Cerebellar nuclear complex (tissue), 1 donor: ENCODE measurements at places on chromosomes 1 and 21.

- DNase-seq, result no peak
Observed at GRCh38 chr1:29786791-29787732, 550.7 kb downstream of the PTPRU start.

GRCh38 chr21:38822778-38823238, 17.1 kb downstream of the ETS2 start:
- DNase-seq, result no peak

- DNase-seq, result no peak
Observed at GRCh38 chr1:210653771-210654170, 325.1 kb downstream of the HHAT start.

DNA sequence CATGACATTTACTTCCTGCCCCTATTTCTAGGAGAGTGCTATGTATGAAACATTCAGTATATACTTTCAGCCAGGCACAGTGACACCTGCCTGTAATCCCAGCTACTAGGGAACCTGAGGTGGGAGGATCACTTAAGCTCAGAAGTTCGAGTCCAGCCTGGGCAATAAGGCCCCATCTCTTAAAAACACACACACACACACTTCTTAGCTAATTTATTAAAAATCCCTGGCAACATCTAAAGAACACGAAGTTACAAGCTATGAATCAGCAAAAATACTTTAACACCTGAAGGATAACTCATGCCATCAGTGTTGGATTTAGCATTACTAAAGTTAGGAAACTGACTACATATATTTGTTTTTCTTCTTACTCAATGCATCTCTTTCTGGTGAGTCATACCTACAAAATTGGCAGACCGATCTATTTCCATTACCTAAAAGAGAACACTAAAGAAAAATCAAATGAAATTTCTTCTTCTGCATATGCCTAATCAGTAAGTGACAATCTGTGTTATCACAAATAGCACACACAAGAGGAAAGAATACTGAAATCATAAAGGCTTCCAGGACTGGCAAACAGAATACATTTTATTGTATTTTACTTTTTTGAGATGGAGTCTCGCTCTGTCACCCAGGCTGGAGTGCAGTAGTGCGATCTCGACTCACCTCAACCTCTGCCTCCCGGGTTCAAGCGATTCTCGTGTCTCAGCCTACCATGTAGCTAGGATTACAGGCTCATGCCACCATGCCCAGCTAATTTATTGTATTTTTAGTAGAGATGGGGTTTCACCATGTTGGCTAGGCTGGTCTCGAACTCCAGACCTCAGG, 41.4 kb downstream of the RNF115 start:
- no peak for DNase-seq

DNA sequence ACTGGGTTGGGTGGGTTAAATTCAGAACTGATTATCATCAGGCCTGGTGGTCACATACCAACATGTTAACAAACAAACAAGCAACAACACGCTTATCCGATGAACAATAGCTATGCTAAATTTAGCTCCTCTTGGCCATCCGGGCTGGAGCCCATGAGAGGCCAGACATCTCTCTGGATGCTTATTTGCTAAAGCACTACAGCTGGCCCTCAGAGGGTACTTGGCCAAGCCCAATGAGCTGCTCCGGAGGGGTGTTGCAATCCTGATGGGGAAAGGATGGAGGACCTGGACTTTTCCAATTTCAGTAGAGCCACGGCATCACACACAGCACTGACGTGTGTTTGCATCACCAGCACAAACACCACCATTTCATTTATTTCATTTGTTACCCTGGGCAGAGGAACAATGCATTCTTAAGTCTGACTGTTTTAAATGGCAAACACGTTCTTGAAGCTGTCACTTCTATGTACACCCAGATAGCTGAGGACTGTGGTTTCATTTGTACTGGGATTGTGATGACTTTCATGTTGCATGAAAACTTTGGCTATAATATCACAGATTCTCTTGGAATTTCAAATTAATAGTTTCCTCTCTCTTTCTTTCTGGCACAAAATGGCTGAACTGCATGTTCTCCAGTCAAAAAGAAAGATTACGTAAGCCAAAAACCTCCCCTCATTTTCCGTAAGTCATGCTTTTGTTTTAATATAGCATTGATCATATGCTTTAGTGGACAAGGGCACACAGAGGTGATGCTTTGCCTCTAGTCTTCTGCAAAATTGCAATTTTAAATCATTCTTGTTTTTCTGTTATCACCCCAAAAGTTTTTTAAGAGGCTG, 359.8 kb upstream of the KAZN start:
- no peak for DNase-seq

GRCh38 chr1:153356392-153357075, 1.1 kb upstream of the S100A9 start:
- no peak for DNase-seq

GRCh38 chr1:43973981-43974442, 748 bp upstream of the ATP6V0B start:
- no peak for DNase-seq

- no peak for DNase-seq
Observed at GRCh38 chr1:118487932-118488331, 302.9 kb upstream of the SPAG17 start.
